ENCODE measurements at places on chromosomes 2 and 18.

GRCh38 chr18:1917569-1917968 lies 653.7 kb downstream of the METTL4 start:
- no peak for DNase-seq

DNA sequence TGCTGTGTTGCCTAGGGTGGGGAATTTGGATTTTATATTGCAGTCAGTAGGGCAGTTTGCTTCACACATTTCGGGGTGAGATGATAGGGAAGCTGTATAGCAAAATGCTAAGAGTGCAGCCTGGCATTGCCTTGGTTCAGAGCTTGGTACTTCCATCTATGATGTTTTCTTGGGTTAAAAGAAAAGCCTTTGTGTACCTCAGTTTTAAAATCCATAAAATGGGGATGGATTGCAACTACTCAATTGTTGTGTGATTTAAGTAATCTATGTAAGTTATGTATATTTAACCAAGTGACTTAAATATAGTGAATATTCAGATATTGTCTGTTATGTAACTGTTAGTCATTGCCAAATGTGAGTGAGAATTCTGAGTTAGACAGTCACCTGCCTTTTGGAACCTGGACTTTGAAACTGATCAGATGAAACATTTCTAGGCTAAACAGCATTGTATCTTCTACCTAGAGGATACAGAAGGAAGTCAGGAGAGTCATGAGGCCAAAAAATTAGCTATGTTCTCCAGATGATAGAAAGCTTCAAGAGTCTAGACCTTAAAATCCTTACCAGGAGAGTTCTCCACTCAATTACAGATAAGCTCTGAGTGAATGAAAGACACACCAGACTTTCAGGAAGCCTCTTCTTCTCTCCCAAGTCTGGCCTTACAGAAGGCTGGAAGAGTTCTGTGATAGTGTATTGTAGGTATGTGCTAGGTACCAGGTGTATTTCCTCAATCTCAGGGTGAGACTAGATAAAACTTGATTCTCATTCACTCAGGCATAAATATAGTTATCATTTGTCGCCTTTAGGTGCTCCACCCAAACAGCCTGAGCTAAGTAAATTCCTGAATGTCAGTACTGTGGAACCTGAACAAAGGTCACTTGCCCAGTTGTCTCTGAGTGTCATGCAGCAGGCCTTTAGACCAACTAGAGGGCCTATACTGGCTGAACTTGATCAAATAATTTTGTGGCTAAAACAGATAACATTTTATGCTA lies 7.5 kb downstream of the RIOK3 start:
- peak; percentile 22 for DNase-seq

- DNase-seq: no peak
Measured at GRCh38 chr18:76604108-76604934, 109.3 kb upstream of the ZNF516 start.

DNA sequence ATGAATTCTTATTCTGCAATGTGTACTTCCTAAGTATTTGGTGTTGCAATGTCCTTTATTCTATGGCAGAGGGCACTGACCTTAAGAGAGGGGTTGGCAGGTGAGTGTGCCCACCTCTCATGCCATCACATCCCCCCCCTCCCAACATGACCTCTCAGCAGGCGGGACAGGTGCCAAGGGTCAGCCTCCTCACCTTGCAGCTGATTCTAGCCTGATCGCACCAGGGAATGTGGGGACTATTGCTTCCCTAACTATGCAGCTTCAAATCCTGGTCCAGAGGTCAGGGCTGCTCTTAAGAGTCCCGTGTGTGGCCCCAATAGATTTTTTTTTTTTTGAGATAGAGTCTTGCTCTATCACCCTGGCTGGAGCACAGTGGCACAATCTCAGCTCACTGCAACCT lies 9.5 kb downstream of the HJURP start:
- no peak for DNase-seq

DNA sequence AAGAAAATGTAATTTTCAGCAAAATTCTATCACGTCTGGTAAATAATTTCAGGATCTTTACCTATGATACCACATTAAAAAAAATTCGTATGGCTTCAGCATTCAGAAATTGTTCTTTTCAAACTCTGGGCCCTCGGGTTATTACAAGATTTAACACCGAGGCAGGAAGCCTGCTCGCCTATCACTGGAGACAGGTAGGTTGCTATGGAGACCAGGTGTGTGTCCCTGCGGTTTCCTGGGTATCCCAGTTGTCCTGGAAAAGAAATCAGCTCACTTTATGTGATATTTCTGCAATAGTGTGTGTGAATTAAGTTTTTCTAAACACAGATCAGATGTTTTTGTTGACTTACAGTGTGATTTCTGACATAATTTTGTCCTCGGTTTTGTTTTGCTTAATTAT lies 14.2 kb downstream of the HPCAL1 start:
- DNase-seq: no peak

GRCh38 chr2:168037778-168038177 lies 209.6 kb downstream of the STK39 start:
- DNase-seq: no peak

GRCh38 chr2:20106746-20107145 lies 55.3 kb upstream of the LAPTM4A start:
- peak; percentile 63 for DNase-seq

DNA sequence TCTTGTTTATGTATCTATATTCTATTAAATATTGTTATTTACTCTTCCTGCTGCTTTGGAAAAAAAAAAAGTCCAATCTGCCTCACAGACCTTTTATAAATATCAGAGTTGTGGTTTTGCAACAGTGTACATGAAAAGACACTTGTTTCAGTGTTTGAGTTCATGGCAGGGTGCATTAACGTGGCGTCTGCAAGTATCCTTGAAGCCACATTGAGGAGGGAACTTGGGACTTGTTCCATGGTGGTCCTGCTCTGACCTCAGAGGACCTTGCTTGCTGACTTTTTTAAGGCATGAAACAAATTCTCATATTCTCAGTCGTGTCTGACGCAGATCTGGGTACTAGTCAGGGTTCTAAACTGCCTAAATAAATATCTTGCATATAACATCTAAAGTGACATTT lies 55.1 kb downstream of the CRIM1 start:
- DNase-seq: no peak

- DNase-seq: no peak
Measured at GRCh38 chr2:217749008-217749407, 253.8 kb downstream of the TNS1 start.

GRCh38 chr2:183024339-183025095 lies 13.7 kb downstream of the NCKAP1 start:
- DNase-seq: no peak

- no peak for DNase-seq
Measured at GRCh38 chr2:42050010-42050702, 2.3 kb downstream of the PKDCC start.

GRCh38 chr2:74597410-74597809 lies 42.9 kb downstream of the DOK1 start:
- DNase-seq: no peak

DNA sequence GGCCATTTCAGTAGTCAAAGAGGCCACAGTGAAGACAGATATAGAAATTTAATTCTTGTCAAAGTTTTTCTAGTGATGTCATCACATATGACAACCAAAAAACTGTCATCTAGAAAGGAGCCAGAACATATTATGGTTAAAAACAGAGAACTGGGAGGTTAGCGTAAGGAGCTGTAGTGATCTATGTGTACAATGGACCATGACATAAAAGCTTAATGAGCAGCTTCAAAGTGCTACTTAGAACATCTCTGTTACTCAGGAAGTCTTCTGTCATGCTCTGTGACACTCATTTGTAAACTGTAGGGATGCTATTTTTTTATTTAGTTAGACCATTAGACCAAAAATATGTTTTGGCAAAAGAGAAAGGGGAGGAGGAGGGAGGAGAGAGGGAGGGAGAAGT lies 57.3 kb downstream of the CMPK2 start:
- no peak for DNase-seq

DNA sequence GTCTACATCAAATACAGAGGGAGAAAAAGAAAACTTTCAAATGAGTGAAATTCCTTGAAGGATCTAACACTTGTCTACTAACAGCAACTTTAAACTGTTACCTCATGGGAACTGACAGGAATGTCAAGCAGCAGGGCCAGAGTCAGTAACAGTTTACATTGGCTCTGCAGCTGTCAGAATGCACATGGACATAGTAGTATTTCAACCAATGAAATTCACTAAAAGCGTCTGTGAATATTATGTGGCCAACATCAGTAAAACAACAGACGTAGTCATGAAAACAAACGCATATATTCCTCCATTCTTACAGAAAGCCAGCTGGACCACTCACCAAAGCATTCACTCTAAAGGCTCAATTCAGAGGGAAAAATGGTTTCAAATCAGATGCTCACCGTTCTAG lies 79.3 kb upstream of the RNU4ATAC start:
- no peak for DNase-seq

GRCh38 chr2:219709331-219709761 lies 81.9 kb downstream of the SLC4A3 start:
- DNase-seq: no peak

- DNase-seq: no peak
Measured at GRCh38 chr2:149585166-149585885, 2.2 kb downstream of the MMADHC start.

- no peak for DNase-seq
Measured at GRCh38 chr2:206935991-206936842, 3.1 kb upstream of the CPO start.

DNA sequence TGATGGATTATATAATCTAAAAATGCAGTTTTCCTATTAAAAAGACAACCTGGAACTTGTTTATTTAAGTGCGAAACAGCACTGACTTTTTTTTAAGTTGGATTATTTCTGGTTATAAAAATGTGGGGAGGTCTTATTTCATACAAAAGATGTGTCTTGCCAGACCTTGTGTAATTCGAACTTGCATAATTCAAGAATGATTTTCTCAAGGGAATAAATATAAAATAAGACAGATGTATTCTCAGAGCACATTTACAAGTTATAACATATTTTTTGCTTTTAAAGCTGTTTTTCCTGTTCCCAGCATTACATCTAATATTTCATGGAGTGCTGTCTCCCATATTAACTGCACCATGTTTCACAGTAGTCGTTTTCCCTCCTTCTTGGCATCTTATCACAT lies 263.1 kb downstream of the CDH20 start:
- DNase-seq: no peak

GRCh38 chr2:231486851-231487596 lies 22.7 kb upstream of the NCL start:
- DNase-seq: no peak

- DNase-seq: no peak
Measured at GRCh38 chr2:191670076-191670475, 7.9 kb upstream of the NABP1 start.

GRCh38 chr18:44724105-44724778 lies 43.6 kb downstream of the SETBP1 start:
- no peak for DNase-seq

- no peak for DNase-seq
Measured at GRCh38 chr2:33229646-33230045, 246.8 kb upstream of the RASGRP3 start.

DNA sequence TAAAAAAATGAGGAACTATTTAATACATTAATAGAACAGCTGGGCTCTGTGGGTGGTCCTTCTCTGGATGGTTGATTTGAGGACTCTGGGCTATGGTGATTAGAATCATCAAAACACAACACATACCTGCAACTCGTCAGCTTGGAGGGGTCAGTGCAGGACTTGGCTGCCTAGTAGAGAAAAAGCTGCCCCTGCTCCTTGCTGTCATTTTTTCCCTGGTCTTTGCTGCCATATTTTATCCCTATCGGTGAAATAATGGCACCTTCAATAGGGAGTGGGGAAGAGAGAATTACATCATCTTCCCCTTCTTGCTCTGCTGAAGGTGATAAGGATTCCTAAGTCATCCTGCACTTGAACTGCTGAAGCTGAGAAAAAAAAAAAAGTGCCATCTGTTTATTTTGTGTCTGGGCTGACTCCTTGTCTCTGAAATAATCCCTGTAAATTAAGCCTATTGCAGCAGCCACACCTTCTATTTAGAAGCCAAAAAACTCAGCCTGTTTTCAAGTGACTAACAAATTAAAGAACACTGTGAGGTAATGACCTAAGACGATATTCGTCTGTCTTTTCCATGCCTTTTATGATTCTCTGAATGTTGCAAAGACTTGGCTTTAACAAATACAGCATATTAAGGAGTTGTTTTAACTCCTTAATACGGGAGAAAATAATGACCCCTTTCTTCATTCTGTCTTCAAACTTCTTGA lies 89.3 kb downstream of the ACVR1 start:
- peak; percentile 72 for DNase-seq

GRCh38 chr2:172234716-172235691 lies 132.3 kb upstream of the DLX2 start:
- no peak for DNase-seq

GRCh38 chr2:218329027-218329825 lies 27.4 kb upstream of the CATIP start:
- DNase-seq: no peak

GRCh38 chr2:8554296-8554806 lies 127.5 kb upstream of the ID2 start:
- no peak for DNase-seq
